ENCODE measurements at places on chromosomes 1 and 21. TPM values are rescaled to one million over a fixed set of nuclear protein-coding genes. Genes with fewer than 3 reads are reported as not detected.

The OTUD3 gene
- 9.7 TPM for total RNA-seq

The SLC44A5 gene
- total RNA-seq: not detected

The KPRP gene
- total RNA-seq: not detected

The TRIM67 gene
- 0.12 TPM for total RNA-seq

The C1QA gene
- total RNA-seq: not detected

The SLC30A2 gene
- total RNA-seq: not detected

The CLK2 gene
- 77.9 TPM for total RNA-seq

The LRRIQ3 gene
- 0.82 TPM for total RNA-seq

The VANGL2 gene
- 0.55 TPM for total RNA-seq

The PHF13 gene
- total RNA-seq: 19.3 TPM

The PALMD gene
- not detected for total RNA-seq

The VWA5B1 gene
- total RNA-seq: 0.22 TPM

The EFHD2 gene
- total RNA-seq: 30.3 TPM

The ATP6V1G3 gene
- not detected for total RNA-seq

The HCRTR1 gene
- total RNA-seq: not detected

The GBP7 gene
- 0.23 TPM for total RNA-seq

DNA sequence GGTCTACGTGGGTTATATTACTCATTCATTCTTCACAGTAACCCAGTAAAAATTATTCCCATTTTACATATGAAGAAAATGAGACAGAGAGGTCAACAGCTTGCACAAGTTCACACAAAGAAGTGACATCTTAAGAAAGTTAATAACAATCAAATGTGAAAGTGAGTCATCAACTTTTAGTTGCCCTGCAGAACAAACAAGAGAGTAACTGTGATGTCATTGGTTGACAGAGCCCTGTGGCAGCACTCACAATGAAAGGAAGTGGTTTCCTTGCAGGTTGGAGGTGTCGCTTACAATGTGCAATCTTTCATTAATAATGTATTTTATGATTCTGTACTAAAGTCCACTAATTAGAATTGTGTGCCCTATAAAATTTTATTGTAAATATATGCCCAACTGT is 369.6 kb downstream of the RYR2 start:
- H3K27ac ChIP-seq: no peak overlapping the region
- DNase-seq: peak; percentile 12
- no peak overlapping the region for H3K4me3 ChIP-seq

GRCh38 chr21:33273044-33273443 is 6.9 kb downstream of the IL10RB start:
- no peak for DNase-seq
- H3K4me3 ChIP-seq: no peak overlapping the region
- no peaks in the 10 kb centered on the region for H3K27me3 ChIP-seq
- H3K4me1 ChIP-seq: peaks cover 34% of the 10 kb centered on the region
- H3K36me3 ChIP-seq: peaks cover 45% of the 10 kb centered on the region
- peak overlapping the region; percentile 53 for H3K27ac ChIP-seq

DNA sequence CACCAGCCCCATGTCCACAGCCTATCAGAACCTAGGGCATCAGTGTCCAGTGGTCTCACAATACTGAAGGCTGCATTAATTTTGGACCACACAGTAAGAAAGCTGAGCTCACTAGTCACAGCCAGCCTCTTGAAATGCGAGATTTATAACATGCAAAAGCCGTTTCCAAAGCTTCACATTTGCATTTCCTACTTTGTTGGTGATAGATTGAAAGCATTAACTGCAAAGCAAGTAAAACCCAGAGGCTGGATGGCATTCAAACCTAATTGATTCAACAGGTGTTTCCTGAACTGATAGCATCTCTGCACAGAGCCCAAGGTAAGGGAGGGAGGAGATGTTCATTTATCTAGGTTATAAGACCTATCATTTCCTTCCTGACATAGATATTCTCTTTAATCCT is 410.1 kb downstream of the OMA1 start:
- no peak overlapping the region for H3K4me3 ChIP-seq
- no peak for DNase-seq
- H3K27ac ChIP-seq: no peak overlapping the region
- peaks cover 5% of the 10 kb centered on the region for H3K27me3 ChIP-seq

GRCh38 chr21:21508859-21509258 is 510.6 kb downstream of the NCAM2 start:
- H3K27ac ChIP-seq: no peak overlapping the region
- H3K27me3 ChIP-seq: no peaks in the 10 kb centered on the region
- H3K4me1 ChIP-seq: no peaks in the 10 kb centered on the region
- H3K36me3 ChIP-seq: no peaks in the 10 kb centered on the region

DNA sequence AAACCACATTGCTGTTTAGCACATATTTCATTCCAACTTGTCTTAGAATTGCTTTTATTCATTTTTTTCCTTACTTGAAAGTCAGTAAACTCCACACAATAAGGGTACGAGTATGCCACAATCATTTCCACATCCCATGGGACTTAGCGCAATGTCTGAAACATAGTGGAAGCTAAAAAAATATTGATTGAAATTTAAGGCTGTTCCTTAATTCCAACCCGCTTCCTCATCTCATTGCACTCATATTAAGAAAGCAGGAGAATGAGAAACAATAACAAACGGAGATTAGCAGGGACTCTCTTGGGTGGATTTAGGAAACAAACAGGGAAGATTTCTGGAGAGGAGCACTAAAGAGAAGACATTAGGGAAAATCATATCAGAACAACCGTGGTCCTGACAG is 39.3 kb upstream of the RGS4 start:
- H3K36me3 ChIP-seq: no peaks in the 10 kb centered on the region
- H3K4me1 ChIP-seq: no peaks in the 10 kb centered on the region
- no peak overlapping the region for H3K4me3 ChIP-seq
- H3K27me3 ChIP-seq: peaks cover 8% of the 10 kb centered on the region
- DNase-seq: no peak
- H3K27ac ChIP-seq: no peak overlapping the region

GRCh38 chr1:173570370-173571007 is 32.4 kb downstream of the SLC9C2 start:
- H3K27me3 ChIP-seq: peaks cover 13% of the 10 kb centered on the region
- peak; percentile 24 for DNase-seq
- H3K36me3 ChIP-seq: no peaks in the 10 kb centered on the region
- H3K4me1 ChIP-seq: no peaks in the 10 kb centered on the region

GRCh38 chr1:181987334-181987895 is 74.1 kb downstream of the ZNF648 start:
- H3K27ac ChIP-seq: no peak overlapping the region
- H3K36me3 ChIP-seq: no peaks in the 10 kb centered on the region
- no peak for DNase-seq
- peaks cover 11% of the 10 kb centered on the region for H3K27me3 ChIP-seq

GRCh38 chr1:204591473-204592090 is 75.4 kb downstream of the MDM4 start:
- no peaks in the 10 kb centered on the region for H3K4me1 ChIP-seq
- no peak overlapping the region for H3K4me3 ChIP-seq

GRCh38 chr1:119219711-119220110 is 79.3 kb upstream of the WARS2 start:
- H3K27me3 ChIP-seq: no peaks in the 10 kb centered on the region
- no peak overlapping the region for H3K4me3 ChIP-seq
- H3K36me3 ChIP-seq: no peaks in the 10 kb centered on the region
- no peaks in the 10 kb centered on the region for H3K4me1 ChIP-seq

DNA sequence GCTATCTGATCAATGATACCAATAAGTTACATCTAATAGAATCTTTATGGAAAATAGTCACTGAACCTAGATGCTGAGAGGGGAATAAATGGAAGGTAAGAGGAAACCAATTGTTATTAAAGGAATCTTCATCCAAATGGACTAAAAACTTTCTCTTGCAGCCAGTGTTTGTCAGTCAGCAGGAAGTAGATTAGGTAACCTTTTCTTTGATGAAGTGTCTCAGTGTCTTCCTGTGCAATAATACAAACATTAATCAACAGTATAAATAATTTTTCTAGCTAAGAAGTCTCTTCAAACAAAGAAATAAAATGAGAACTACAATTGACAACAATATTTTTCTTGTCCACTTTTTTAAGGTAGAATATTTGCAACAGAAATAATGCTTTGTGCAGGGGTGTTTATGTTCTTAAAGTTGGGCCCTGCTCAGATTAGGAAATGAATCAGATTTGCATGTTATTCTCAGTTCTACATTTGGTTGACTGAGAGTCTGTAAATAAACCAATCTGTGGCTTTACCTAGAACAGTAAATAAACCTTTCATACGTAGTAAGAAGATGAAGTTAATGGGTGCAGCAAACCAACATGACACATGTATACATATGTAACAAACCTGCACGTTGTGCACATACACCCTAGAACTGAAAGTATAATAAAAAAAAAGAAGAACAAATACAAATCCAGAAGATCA is 391.4 kb downstream of the MRPL39 start:
- DNase-seq: no peak
- no peaks in the 10 kb centered on the region for H3K4me1 ChIP-seq
- no peak overlapping the region for H3K4me3 ChIP-seq
- no peaks in the 10 kb centered on the region for H3K27me3 ChIP-seq
- no peak overlapping the region for H3K27ac ChIP-seq
- no peaks in the 10 kb centered on the region for H3K36me3 ChIP-seq

- no peaks in the 10 kb centered on the region for H3K27me3 ChIP-seq
- no peak for DNase-seq
- no peak overlapping the region for H3K27ac ChIP-seq
- H3K4me1 ChIP-seq: no peaks in the 10 kb centered on the region
Observed at GRCh38 chr1:16133007-16133961, 22.6 kb downstream of the EPHA2 start.

GRCh38 chr1:115506924-115507589 is 134.7 kb upstream of the VANGL1 start:
- no peak overlapping the region for H3K4me3 ChIP-seq
- no peaks in the 10 kb centered on the region for H3K4me1 ChIP-seq
- H3K27ac ChIP-seq: no peak overlapping the region
- H3K36me3 ChIP-seq: no peaks in the 10 kb centered on the region
- DNase-seq: no peak

- H3K27ac ChIP-seq: no peak overlapping the region
- no peaks in the 10 kb centered on the region for H3K4me1 ChIP-seq
- H3K27me3 ChIP-seq: peaks cover 5% of the 10 kb centered on the region
- peaks cover 2% of the 10 kb centered on the region for H3K36me3 ChIP-seq
- H3K4me3 ChIP-seq: no peak overlapping the region
Observed at GRCh38 chr1:185404907-185405568, 88.0 kb upstream of the IVNS1ABP start.

GRCh38 chr1:171727778-171728177 is 14.1 kb downstream of the VAMP4 start:
- no peaks in the 10 kb centered on the region for H3K27me3 ChIP-seq
- DNase-seq: no peak
- H3K27ac ChIP-seq: no peak overlapping the region
- H3K4me3 ChIP-seq: no peak overlapping the region
- H3K4me1 ChIP-seq: peaks cover 15% of the 10 kb centered on the region

DNA sequence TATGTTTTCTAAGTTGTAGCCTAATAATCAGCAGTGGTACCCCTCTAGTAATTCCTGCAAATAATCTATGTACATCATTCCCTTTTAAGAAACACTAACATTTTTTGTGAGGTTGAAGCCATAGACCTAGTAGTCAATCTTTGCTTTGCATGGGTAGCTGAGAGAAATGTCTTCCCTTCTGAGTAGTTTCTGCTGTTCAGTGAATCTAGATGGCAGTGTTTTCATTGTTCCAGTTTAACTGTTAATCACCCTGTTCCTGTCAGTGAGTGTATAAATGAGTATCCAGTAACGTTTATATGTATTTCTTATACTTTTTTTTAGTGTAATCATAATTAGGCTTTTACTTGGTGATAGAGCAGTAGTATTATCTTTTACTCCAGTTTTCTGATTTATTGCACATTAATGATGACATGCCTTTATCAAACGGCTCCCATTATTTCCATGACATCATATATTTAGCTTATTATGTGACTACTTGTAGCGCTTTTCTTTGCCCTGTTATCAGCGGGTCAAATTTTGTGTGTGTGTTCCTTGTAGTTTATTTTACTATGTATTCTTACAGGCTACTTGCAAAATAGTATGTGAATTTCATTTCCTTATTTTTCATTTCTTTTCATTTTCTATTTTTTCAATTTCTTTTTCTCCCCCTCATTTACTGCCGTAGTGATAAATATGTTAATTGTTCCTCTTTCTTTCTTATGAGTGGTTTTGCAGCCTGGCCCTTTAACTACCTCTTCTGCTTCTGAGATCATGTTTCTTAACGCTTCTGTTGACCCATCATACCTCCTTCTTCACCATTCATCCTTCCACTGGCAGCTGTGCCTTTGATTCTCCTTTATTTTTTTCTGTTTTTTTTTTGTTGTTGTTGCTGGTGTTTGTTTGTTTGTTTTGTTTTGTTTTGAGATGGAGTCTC is 18.8 kb downstream of the CEP350 start:
- H3K27me3 ChIP-seq: no peaks in the 10 kb centered on the region
- peaks cover 50% of the 10 kb centered on the region for H3K4me1 ChIP-seq
- H3K36me3 ChIP-seq: no peaks in the 10 kb centered on the region
- DNase-seq: no peak

DNA sequence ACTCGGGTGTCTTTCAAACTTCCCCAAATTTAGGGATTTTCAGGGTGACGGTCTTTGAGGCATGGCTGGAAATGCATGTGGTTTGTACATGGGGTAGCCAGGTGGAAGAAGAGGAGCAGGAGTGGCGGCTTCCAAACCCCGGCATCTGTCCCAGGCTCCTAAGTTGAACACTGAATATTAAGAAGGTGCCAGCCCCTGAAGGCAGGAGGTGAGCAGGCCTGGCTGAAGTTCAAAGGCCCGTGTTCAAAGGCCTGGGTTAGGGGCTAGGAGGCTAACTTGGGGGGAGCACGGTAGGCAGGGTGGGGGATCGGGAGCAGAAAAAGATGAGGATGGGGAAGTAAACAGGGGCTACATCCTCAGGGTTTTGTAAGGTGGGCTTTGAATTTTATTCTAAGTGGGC is 42.8 kb downstream of the ELK4 start:
- peaks cover 29% of the 10 kb centered on the region for H3K4me1 ChIP-seq
- H3K36me3 ChIP-seq: no peaks in the 10 kb centered on the region

GRCh38 chr1:171919891-171920887 is 78.9 kb downstream of the DNM3 start:
- H3K27ac ChIP-seq: peak overlapping the region; percentile 61
- no peak overlapping the region for H3K4me3 ChIP-seq
- peaks cover 3% of the 10 kb centered on the region for H3K36me3 ChIP-seq
- H3K27me3 ChIP-seq: no peaks in the 10 kb centered on the region
- H3K4me1 ChIP-seq: no peaks in the 10 kb centered on the region

DNA sequence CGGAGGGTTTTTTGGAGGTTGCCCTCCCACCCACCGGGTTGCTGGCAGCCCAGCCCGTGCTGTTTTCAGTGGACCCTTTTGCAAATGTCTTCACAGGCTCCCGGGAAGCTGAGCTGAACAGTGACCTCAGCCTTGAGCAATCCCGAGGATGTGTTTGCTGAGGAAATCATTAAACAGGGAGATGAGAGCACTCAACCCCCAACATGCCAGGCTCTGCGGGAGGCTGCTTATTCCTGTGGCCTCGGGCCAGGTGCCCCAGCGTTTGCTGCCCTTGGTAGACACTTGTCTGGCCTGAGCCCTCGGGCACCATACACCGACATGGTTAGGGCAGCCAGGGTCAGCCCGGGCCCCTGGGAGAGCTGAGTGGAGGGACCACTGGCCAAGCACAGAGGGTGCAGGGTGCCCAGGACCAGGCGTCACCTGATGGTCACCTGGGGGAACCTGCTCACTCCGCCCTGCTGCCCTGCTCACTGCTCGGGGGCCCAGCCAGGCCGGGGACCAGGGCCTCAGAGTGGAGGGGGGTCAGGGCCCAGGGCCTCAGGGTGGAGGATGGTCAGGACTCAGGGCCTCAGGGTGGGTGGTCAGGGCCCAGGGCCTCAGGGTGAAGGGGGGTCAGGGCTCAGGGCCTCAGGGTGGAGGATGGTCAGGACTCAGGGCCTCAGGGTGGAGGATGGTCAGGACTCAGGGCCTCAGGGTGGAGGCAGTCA is 42.5 kb upstream of the POFUT2 start:
- no peak overlapping the region for H3K4me3 ChIP-seq
- H3K4me1 ChIP-seq: no peaks in the 10 kb centered on the region
- no peak for DNase-seq
- no peaks in the 10 kb centered on the region for H3K27me3 ChIP-seq
- H3K27ac ChIP-seq: no peak overlapping the region

GRCh38 chr1:223861904-223862303 is 16.2 kb upstream of the TP53BP2 start:
- peaks cover 7% of the 10 kb centered on the region for H3K4me1 ChIP-seq
- no peaks in the 10 kb centered on the region for H3K36me3 ChIP-seq
